NCI-H1417 treated with DMSO at 0.1 percent for 48 hours (cell line): ENCODE measurements at places on chromosomes 3 and 15.

DNA sequence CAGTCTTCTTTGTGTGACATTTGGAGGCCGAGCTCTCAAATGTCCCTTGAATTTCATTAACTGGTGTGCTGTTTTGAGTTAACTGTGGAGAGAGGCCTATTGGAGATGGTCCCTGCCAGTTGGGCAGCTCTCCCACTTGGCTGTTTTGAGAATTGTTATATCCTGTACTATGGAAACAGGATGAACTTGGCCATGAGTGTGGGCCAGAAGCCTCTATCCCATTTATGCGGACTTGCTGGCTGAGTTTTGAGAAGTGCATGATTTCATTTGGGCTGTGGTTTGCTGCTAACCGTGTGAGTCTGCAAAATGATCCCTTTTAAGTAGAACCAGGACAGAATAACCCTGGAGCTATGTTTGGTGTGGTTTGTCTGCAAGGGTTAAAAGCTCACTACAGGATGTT is 366.0 kb downstream of the PTPRG start:
- no peak for DNase-seq

DNA sequence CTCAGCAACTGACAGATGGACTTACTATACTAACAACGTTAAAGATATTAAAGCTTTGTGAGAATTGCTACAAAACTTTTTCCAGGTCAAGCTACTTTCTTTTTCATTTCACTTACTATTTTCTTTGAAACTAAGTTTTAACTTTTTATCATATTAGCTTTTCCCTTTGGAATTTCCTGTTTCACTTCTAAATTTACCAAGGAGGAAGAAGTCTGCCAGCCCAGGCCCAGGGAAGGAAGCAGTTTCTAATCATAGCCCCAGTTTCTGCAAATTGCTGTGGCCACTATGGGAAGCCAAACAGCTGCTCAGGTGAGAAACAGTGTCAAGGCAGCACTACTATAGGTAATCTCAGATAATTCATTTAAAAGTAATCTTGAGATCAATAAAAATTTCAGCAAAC is 18.4 kb downstream of the CYFIP1 start:
- no peak for DNase-seq

- no peak for DNase-seq
These were observed 173.0 kb downstream of the TIGIT start for GRCh38 chr3:114466816-114467215.

DNA sequence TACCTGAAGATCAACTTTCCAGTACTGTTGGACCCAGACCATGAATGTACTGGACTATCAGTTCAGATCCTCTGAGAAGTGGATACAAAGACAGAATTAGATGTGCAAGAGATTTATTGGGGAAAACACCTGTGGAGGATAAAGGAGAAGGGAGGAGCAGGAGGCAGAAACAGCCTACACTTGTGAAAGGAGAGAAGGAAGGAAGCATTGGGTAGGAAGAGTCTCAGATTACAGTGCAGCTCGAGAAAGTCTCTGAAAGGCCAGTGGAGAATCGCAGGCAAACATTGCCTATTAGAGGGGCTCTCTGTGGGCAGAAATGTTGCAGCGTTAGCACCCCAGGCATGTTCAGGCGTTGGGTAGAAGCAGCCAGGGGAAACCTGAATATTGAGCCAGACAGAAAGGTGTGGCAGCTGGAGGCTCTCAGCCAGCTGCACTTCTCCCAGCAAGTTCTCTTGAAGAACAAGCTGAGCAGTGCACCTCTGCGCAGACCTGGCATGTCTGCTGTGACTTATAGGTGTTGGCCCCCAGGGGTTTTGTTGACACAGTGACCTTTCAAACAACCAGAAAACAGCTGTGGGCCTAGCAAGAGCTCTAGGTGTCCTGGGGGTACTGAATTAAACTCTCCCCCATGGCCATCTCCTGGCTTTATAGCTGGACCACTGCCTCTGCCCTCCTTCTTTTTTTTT is 7.0 kb downstream of the CHST14 start:
- DNase-seq = no peak

DNA sequence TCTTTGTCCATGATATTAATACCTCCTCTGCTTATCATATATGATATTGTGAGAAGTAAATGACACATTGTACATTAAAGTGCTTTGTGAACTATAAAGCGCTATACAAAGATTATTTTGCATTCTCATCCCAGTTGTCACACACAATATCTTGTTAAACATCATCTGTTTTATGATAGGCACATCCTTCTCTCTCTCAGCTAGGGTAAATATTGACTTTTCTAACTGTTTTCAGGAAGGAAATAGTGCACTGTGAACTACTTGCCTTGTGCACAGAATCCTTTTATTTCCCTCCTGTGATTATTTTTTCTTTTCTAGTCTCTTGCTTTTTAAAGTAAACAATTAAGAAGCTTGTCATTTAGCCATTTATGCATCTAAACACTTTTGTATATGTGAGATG is 388.2 kb downstream of the LPP start:
- DNase-seq = no peak

- no peak for DNase-seq
These were observed 3.8 kb downstream of the TIPARP start for GRCh38 chr3:156678197-156678596.

- DNase-seq = no peak
These were observed 6.0 kb downstream of the PHLDB2 start for GRCh38 chr3:111864821-111865656.

GRCh38 chr3:134136604-134137003 is 106.9 kb upstream of the SLCO2A1 start:
- no peak for DNase-seq

GRCh38 chr3:195245531-195245951 is 25.4 kb downstream of the XXYLT1 start:
- no peak for DNase-seq

- no peak for DNase-seq
These were observed 199.3 kb downstream of the FEZF2 start for GRCh38 chr3:62173939-62174515.

DNA sequence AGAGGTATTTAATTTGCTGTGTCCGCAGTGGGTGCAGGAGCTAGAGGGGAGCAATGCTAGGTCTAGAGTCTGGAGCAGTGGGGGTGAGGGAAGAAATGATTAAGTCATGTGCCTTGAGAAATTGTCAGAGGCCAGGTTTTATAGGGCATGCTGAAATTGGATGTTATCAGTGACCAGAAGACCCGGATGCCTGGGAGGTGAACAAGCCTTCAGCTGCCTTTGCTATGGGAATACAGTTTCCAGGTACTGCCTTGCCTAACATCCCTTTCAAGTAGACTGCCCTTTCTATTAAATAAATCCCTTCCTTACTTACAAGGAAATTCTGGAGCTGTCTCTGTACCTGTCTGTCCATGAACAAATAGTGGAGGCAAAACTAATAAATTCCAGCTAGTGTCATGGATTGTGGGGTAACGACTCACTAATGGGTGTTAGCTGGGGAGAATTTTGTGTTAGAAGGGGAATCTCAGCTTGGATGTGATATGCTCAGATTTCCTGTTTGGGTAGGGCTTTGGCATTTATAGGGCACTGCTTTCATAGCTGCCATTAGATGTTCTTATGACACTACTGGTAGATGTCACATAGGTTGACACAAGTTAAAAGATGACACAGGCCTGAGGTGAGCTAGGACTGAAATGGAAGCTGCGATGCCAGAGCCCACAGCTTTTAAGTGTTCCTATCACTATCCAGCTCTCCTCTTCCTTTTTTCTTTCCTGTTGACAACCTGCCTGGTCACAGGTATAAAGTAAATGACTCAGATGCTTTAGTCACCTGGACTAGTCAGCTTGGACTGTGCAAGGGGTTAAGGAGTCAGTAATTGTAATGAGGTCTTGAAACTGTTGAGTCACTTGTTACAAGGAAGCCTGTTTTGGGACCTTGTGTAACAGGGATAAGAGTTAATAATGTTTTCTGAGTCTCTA is 21.3 kb downstream of the CHD2 start:
- DNase-seq = no peak

- no peak for DNase-seq
These were observed 456.2 kb downstream of the ZNF385D start for GRCh38 chr3:21294768-21295167.

DNA sequence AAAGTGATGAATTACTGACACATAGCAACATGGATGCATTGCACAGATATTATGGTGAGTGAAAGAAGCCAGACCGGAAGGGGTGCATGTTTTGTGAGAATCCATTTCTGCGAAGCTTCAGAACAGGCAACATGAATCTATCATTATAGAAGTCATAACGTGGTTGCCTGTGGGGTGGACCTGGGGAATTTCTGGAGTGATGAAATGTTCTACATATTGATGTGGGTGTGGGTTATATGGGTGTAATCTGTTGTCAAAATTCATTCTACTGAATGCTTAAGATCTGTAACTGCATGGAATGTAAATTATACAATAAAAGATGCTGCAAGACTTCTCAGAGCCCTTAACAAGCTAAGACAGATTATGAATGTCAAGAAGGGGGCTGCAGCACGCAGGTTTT is 25.2 kb upstream of the TSPAN3 start:
- DNase-seq = no peak

- no peak for DNase-seq
These were observed 225.8 kb upstream of the DPPA4 start for GRCh38 chr3:109563149-109563548.

DNA sequence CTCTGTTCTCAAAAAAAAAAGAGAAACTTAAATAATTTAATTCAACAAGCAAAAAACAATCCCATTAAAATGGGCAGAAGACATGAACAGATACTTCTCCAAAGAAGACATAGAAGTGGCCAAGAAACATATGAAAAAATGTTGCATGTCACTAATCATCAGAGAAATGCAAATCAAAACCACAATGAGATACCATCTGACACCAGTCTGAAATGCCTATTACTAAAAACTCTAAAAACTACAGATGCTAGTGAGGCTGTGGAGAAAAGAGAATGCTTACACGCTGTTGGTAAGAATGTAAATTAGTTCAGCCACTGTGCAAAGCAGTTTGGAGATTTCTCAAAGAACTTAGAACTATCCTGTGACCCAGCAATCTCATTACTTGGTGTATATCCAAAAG is 382.9 kb downstream of the OTOL1 start:
- no peak for DNase-seq

DNA sequence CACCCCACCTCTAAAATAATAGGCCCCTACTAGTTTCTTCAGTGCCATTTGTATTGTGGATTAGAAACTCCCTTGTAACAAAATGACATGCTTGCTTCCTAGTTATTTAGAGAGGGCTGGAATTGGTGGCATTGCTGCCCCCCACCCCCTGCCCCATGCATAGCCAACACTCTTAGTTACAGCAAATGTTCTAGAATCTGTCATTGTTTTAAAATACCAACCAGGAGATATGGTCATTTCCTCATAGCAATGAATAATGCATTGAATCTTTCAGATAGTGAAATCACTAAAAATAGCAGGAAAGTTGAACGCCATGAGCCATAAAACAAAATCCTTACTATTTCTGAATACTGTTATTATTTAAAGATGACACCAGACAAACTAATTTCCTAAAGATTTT is 292.5 kb downstream of the ARPP21 start:
- DNase-seq = no peak

DNA sequence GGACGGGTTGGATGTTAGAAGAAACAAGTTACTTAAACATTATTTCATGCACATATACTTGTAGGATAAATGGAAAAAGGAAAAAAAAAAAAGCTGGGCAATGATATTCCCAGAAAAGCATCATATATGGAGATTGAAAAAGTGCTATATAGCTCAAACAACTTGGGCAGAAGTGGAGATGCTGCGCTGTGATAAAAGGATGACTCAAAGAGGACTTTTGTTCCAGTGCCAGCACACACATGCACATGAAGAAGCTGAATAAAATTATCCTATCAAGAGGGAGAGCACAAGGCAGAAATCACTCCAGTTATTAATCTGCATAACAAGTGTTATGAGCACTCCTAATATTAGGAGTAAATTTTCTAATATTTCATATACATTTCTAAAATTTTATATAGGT is 30.9 kb downstream of the FRMD4B start:
- DNase-seq = no peak

DNA sequence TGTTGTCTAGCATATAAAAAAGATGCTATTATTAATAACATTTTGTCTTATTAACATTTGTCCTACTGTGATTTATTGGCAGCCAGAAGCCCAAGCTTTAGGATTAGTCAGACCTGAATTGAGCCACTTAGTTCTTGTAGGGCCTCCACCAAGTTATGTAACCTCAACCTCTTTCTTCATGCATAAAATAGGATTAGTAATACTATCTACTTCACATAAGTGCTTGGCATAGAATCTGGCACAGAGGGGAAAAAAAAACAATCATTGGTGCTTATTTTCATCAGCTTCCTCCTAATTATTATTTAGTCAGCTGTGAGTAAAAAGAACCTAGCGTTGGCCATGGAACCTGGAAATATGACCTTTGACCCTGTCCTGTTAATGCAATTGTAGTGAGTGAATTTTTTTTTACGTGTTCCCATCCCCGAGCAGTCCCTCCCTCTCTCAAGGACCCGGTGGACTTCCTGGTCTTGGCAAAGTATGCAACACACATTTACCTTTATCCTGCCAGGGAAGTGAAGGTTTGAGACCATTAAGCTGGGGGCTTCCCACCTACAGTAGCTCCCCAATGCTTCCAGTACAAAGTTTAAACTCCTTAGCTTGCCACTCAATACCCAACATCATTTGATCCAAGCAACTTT is 136.8 kb downstream of the FHIT start:
- no peak for DNase-seq

- DNase-seq = no peak
These were observed 9.9 kb downstream of the RAP2B start for GRCh38 chr3:153171918-153172317.

DNA sequence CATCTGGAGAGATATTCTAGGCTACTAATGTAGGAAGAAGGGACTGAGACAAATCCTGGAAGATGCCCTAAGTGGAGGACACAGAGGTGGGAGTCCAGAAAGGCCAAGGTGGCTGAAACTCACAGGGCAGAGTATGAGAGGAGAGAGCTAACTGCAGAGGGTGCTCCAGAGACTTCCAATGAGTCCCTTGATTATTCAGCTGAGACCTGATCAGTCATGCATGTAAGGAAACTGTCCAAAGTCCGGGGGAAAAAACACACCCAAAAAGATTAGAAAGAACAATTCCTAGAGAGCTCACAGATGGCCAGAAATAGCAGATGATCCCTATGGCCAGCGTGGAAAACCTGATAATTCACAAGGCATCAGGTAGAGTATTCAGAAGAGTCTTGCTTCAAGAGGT is 18.7 kb upstream of the FOXP1 start:
- DNase-seq = no peak

GRCh38 chr3:49867871-49868321 is 1.8 kb downstream of the CAMKV start:
- DNase-seq = no peak

DNA sequence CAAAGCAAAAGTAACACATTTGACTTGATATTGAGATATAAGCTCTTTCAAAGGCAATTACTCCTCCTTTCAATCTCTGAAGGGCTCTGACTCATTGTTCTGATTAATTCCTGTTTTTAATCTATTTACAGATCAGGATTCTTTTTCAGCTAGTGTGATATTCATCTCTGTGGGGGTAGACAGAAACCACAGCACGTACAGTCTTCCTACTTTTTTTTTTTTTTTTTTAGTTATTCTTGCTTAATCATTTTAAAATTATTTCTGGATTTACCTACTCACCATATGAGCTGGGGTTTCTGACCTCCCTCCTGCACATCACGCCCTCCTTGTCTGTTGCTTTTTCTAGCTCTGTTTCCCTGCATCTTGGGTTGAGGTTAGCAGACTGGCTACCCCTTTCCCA is 1.4 kb downstream of the CNTN3 start:
- no peak for DNase-seq
